ENCODE measurements at places on chromosomes 6 and 20.

- no peak for DNase-seq
Observed at GRCh38 chr20:19317237-19318069, 105.0 kb downstream of the SLC24A3 start.

DNA sequence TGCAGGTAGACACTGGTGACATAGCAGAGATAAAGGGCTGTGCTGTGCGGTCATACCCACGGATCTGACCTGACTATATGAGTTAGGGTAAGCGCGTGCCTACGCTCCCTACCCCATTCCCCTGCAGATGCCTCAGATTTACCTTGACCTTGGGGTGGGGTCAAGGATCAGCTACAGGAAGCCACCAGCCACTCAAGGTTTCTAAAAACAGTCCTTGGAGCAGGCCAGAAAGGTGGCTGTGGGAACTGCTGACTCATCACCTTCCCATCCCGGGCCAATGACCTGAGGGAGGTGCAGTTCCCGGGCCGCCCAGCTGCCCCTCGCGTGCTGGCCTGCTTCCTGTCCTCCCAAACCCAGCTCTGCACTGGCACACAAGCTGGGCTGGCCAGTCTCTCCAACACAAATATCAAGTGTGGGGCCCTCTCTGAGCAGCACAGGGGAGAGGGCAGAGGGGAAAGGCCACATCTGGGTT is 23.0 kb downstream of the KCNK5 start:
- no peak for DNase-seq

GRCh38 chr6:129748212-129748900 is 38.4 kb upstream of the ARHGAP18 start:
- DNase-seq = no peak

DNA sequence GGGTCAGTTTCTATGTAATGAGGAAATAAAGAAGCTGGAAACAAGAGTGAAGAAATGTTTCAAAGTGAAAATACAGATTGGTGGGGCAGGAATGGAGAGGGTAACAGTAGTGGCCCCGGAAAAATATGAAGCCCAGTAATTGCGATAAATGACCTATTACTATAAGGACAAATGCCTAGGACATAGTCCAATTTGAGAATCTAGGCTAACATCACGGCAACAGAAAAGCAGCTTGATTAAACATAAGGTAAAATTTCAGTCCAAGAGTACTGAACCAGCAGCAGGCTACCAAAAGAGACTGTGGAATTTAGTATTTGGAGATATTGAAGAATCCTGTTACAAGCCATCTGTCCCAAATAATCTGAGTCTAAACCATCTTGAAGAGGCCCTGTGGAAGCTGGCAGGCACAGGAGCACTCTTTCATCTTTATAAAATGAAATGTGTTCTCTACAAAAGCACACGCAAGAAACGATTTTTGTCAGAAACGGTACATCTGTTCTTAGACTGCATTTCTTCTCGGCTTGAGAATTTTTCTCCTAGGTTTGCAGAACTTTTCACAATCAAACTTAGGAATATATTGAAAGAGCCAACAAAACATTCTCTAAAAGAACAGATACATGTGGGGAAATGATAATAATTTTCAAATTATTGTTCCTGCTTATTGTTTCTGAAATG is 49.3 kb downstream of the ELOVL5 start:
- DNase-seq = no peak

- DNase-seq = peak; percentile 43
Observed at GRCh38 chr20:13995841-13996240, 525 bp downstream of the MACROD2 start.

DNA sequence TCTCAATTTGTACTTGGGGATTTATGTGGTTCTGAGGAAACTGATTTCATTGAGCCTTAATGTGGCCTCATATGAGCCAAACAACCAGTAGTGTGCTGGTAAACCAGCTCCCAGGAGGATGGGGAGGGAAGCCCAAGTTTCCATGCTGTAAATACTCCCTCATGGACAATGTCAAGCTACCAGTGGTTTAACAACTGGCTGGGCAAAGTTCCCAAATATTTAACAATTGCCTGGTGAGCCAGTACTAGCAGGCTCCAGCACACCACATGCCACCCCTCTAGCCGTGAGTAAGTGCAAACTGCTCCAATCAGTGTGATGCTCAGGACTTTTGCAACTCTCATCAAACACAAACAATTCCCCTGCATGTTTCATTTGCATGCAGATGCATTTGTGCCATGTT is 19.2 kb upstream of the CDKN1A start:
- peak; percentile 58 for DNase-seq

GRCh38 chr6:20169786-20170185 is 42.5 kb downstream of the MBOAT1 start:
- DNase-seq = no peak

DNA sequence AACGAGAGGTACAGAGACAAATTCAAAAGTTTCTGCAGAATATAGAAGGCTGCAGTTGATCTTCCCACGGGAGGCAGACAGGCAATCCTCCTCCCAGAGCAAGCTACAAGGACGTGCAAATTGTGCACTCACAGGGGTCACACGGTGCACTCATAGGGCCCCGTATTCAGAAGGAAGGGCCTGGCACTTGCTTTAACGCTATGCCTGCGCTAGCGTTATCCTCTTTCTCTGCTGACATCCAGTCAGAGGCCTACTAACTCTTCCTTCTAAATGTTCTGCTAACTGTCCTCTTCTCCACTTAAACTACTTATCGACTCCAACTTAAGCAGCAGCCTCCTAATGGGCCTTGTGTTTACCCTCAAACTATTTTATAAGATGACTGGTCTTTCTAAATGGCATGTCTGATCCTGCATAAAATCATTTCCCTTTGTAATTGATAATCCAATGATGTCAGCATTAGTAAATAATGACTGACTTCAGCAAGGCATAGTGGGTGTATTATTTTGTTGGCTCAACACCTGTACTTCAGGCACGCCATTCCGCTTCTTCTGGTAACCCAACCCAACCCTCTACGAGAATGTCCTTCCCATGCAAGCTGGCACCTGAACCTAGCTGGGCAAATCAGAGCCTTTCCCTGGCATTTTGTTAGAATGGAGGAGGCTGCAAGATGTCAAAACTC is 2.2 kb downstream of the IFNGR1 start:
- DNase-seq = peak; percentile 54

- DNase-seq = no peak
Observed at GRCh38 chr6:1068068-1068467, 243.8 kb upstream of the FOXQ1 start.

DNA sequence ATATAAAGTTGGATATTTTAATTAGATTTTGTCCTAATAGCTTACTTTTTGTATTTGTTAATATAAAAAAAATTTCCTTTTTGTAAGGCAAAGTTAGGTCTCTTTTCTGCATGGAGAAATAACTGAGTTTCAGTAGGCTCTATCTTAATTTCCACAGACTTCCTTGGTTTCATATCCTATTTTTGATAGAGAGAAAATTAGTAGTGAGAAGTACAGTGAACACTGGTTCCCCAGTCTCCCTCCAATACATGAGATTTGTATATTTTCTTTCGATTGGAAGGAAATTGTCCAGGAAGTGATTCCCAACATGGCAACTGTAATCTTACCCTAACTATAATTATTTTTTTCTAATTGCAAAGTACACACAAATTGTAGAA is 26.4 kb downstream of the TRIM27 start:
- DNase-seq = no peak
